ENCODE measurements at places on chromosomes 5 and 9. TPM values are rescaled to one million over a fixed set of nuclear protein-coding genes. Genes with fewer than 3 reads are reported as not detected.

Gene CCDC152
- 4.3 TPM for total RNA-seq

Gene LEAP2
- total RNA-seq = 3.9 TPM

Gene ANKS6
- 10.6 TPM for total RNA-seq

Gene SUSD3
- total RNA-seq = 31.7 TPM

Gene SV2C
- not detected for total RNA-seq

Gene NRG2
- total RNA-seq = not detected

Gene EPB41L4A
- not detected for total RNA-seq

Gene SLC6A19
- total RNA-seq = not detected

Gene MYO10
- 0.41 TPM for total RNA-seq

GRCh38 chr5:74370168-74370567 lies 270.4 kb downstream of the ENC1 start:
- no peak for DNase-seq

- DNase-seq = peak; percentile 30
Observed at GRCh38 chr9:20508242-20508641, 114.1 kb downstream of the MLLT3 start.

DNA sequence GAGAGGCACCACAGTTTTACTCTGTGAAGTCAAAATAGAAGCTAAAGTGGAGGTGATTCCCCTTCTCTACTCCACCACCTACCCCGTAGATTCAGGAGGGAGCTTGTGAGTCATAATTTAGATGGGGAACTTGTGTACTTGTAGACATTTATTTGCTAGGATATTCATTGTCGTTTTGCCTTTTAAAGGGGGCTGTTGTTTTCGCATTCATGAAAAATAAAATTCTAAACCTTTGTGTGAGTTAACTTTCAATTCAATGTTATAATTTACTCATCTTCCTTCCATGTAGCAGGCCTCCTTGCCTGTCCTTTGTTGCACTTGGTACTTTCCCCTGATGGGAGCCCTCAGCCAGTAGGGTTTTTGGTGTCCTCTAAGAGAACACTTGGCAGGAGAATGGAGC lies 22.0 kb downstream of the SECISBP2 start:
- DNase-seq = no peak

- no peak for DNase-seq
Observed at GRCh38 chr5:154351566-154351965, 94.2 kb upstream of the SAP30L start.

DNA sequence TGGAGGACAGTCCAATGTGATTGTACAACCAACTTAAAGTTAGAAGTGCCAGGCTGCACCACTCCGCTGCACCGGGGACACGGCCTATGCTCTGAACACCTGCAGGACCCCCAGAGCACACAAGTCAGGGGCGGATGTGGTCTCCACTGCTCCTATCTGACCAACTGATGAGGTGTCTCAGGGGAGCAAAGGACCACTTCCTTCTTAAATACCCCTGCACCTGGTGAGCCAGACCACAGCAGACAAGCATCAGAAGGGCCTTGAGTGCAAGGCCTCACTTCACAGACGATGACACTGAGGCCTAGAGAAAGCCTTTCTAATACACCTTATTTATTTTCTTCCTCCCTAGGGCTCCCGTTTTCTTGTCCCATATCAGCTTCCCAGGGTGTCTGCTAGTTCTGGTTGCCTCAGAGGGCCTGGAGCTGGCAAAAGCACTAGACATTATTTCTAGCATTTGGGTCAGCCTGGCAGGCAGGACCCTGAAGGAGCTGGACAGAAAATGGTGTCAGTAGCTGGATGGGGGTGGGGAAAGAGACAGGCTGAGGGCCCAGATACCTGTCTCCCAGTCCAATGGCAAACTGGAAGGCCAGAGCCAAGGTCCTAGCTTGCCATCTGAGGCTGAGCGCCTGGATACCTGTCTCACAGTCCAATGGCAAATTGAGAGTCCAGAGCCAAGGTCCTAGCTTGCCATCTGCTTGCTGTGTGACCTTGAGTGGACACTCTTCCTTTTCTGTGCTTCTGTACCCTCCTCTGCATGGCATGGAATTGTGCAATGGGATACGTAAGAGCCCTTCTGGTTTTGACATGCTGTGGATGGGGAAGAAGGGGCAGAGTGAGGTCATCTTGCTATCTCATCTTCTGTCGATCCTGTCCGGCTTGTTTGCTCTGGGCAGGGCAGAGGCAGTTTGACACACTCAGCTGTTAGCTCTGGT lies 9.0 kb downstream of the CCDC69 start:
- DNase-seq = peak; percentile 31

GRCh38 chr5:38541174-38541725 lies 15.2 kb downstream of the LIFR start:
- no peak for DNase-seq

- peak; percentile 4 for DNase-seq
Observed at GRCh38 chr9:97468658-97469448, 32.6 kb upstream of the TMOD1 start.

DNA sequence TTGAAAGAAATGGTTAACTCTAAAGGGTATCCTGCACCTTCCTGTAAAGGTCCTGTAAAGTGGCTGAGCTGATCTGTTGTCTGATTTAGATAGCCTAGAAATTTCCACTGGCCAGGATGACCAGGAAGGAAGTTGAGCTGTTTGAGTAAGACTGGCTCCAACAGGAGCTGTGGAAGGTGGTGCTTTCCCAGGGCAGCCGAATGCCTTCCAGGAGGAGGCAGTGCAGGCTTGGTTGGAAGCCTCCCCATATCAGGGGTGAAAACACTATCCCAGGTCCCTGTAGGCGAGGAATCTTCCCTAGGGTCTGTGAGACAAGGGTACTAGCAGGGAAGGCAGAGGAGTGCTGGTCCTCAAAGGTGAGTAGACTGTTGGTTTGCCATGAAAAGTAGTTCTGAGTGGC lies 98.4 kb downstream of the LIX1 start:
- DNase-seq = no peak

DNA sequence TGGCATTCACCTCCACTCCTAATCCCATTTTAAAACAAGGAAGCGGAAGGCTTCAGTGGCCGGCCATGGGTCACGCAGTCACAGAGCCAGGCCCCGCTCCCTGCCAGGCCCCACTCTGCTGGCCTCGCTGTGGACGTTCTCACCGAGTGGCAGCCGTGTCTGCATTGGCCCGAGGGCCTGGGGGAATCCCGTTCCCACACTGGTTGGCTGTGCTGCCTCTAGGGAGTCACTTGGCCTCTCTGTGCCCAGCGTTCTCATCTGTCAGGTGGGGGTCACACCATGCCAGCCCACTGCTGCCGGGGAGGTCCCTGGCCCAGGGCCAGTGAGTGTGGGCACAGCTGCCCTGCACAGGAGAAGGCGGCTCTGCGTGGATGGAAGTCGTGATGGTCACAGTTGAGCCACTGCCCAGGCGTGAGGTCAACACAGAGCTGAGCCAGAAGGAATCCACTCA lies 13.4 kb upstream of the SLC9A3 start:
- no peak for DNase-seq

- DNase-seq = no peak
Observed at GRCh38 chr9:87857948-87858335, 24.7 kb upstream of the SPATA31E1 start.

- DNase-seq = no peak
Observed at GRCh38 chr9:24071716-24072115, 245.7 kb upstream of the ELAVL2 start.

DNA sequence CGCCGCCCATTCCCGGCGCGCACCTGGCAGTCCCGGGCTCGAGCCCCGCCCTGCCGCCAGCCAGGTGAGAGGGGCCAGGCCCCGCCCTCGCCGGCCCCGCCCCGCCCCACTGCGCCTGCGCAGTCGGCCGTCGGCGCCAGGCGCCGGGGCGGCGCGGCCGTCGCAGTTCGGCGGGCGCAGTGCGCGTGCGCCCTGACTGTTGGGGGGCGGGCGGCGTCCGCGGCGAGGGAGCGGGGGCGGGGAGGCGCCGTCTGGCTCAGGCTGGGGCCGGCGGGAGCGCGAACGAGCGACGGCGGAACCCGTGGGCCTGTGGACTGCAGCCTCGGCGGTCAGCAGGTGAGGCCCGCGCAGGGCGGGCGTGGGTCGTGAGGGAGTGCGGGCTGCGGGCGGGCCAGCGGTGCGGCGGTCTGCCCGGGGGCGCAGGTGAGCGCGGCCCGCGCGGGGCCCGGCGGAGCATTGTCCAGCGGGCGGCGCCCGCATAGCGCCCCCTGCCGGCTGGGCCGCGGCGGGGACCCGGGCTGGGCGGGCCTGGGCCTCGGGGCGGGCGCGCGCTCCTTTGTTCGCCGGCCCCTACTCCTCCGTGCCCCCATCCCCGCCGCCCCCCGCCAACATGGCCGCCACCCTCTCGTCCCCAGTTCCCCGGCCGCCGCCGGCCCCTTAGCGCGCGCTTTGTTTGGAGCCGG lies at the start of gene SPIN1:
TSS of gene SPIN1 (plus strand) at position 242 of the 683 bp plus-strand sequence. CDS start 38,096 bp downstream, outside the sequence.
- peak; percentile 80 for DNase-seq

GRCh38 chr5:157303667-157304327 lies 37.9 kb downstream of the CYFIP2 start:
- DNase-seq = peak; percentile 34

DNA sequence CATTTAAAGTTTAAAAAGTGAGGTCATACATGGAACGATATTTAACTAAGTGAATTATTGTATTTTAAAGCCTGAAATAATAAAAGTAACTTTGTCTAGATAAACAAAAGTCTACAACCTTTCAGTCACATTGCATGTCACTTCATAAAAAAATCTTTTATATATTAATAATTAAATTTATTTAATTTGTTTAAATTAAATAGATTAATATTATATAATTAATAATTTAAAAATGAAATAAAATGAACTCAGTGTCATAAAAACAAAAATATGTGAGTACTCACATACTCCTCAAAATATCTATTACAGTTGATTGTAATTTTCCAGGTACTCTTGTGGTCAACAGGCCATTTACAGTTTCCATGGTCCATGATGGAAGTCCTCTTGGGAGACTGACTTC lies 11.2 kb downstream of the GABRG2 start:
- no peak for DNase-seq

Data from activated T-helper 1 cell treated with anti-CD3 and anti-CD28 coated beads, Interleukin-12 subunit alpha, Interleukin-12 subunit beta, Interleukin-2, Interleukin-4 antibody, amounts not matched to agents 30 ng/mL and 10 ng/mL and 1 ng/mL, durations not matched to agents 14 hours and 24 hours and 36 hours (primary cell).